ENCODE measurements at places on chromosomes 5 and 9.

GRCh38 chr5:160835818-160836528 lies 16.0 kb downstream of the ATP10B start:
- DNase-seq, result no peak

GRCh38 chr5:162209005-162209605 lies 141.5 kb downstream of the GABRG2 start:
- DNase-seq, result no peak

- DNase-seq, result no peak
Observed at GRCh38 chr5:174314261-174314660, 268.8 kb downstream of the NSG2 start.

- DNase-seq, result no peak
Observed at GRCh38 chr5:133393776-133394476, 218.4 kb downstream of the FSTL4 start.

- DNase-seq, result no peak
Observed at GRCh38 chr9:14027116-14027800, 286.7 kb downstream of the NFIB start.

GRCh38 chr5:129830288-129830687 lies 74.0 kb upstream of the CHSY3 start:
- no peak for DNase-seq

DNA sequence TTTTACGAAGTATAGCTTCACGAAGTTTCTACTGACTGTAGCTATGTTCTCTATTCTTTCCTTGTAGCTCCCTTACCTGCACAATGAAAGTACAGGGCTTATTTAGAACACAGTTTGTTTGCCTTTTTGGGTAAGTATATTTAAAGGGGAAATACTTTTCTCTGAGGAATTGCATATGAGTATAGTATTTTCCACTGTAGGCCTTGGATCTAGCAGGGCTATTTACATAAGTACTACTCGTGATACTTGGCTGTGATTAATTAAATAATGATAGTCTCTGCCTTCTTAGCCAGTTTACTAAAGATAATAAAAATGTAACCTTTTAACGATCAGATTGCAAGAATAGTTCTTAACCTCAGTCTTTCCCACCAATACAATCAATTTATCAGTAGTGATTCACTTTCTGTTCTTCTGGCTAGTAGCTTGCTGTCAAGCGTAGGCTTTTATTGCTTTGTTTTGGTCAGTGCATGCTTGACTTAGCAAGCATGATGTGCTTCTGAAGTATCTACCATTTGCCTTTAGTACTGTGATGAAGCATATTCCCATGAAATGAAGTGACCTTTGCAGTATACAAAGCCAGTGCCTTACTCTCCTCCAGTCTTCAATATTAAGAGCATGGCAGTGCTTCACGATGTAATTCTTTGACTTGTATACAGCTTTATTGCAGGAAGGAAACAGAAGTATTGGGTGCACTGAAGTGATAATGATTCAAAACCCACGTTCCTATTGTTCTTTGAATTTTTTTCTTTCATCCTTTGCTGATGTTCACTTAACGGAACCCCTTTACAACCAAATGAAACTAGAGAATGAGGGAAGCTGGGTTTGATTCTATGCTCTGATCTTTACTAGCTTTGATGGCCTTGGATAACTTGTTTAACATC lies 64.2 kb downstream of the SLC44A1 start:
- no peak for DNase-seq

- no peak for DNase-seq
Observed at GRCh38 chr5:3265131-3265885, 330.3 kb upstream of the IRX1 start.

- no peak for DNase-seq
Observed at GRCh38 chr9:32867601-32868204, 84.4 kb downstream of the TMEM215 start.

DNA sequence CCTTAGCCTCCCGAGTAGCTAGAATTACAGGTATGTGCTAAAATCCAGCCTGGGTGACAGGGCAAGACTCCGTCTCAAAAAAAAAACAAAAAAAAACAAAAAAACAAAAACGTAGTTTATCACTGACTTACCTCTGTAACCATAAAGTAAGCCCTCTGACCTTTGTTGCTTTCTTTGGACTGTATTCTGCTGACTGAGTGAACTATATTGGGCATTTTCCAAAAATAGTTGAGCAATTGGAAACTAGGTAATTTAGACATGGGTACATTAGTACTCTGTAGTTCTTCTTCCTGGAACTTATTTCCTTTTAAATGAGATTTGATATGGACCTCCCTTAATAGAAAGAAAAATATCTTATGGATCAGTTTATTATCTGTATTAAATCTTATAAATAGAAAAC lies 66.6 kb downstream of the ANKHD1 start:
- no peak for DNase-seq

GRCh38 chr9:85425153-85425611 lies 316.6 kb downstream of the AGTPBP1 start:
- peak; percentile 19 for DNase-seq
